Neural crest cell (in vitro differentiated cells): ENCODE measurements at places on chromosomes 13 and 19.

DNA sequence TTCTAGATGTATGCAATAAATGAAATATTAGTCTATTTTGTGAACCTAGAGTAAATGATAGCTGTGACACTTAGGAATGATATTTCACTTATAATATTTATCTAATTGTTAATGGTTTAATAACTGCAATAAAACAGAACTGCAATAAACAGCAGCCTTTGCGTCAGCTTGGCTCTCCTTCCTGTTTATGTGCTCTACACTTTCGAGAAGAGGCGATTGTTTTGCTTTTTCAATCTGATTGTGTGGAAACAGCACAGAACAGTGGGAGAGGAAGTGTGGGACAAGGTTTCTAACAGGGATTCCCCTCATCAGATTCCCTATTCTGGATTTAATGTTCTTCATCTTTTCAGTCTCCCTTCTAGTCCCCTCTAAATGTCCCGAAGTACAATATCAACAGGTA lies 17.3 kb upstream of the TRPC4 start:
- no peak overlapping the region for H3K4me3 ChIP-seq
- no peaks in the 10 kb centered on the region for H3K36me3 ChIP-seq
- no peak overlapping the region for H3K27ac ChIP-seq
- no peak for DNase-seq
- no peaks in the 10 kb centered on the region for H3K4me1 ChIP-seq

DNA sequence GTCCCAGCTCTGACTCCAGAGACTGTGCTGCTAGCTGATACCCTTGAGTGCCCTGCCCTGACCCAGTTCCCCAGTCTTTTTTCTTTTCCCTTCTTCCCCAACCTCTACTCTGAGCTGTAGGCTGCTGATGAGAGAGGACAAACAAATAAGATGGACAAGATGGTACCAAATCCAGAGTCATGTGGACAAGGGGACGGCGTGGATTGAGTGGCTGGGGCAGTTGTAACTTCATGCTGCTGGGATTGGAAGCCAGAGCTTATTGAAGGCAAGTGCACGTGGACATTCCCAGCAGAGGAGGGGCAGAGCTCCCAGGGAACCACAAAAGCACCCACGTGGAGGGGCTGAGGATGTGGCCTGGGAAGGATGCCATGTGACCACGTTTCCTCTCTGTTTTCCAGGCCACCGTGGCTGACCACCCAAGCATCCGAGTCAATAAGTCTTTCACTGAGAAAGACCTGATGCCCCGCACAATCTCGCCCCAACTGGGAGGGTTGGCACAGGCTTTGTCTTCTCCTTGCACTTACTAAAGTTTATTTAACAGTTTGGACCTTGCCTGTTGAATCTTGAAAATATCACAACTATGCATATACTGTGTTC lies 323.3 kb upstream of the ZNF507 start:
- H3K4me3 ChIP-seq: no peak overlapping the region
- no peak overlapping the region for H3K27ac ChIP-seq
- H3K36me3 ChIP-seq: peaks cover 4% of the 10 kb centered on the region
- no peak for DNase-seq
- peaks cover 12% of the 10 kb centered on the region for H3K4me1 ChIP-seq

DNA sequence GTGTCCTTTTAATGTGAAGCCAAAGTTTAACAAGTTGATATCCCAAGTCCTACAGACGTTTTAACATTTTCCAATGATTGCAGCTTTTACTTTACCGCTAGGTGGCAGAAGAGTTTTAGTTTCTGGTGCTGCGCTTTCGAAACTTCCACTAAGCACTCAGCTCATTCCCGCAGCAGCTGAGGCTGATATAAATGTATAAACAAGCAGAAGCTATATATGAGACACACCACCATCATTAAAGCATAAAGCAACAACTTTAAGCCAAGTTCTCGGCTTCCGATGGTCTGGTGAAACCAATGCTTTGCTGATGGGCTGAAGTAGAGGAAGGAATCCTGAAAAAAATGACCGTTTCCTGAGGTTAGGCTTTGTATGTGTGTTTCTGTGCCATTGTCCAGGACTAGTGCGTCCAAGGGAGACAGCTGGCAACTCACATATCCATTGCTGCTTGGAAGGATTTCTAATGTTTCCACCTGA lies 753.9 kb downstream of the OLFM4 start:
- no peaks in the 10 kb centered on the region for H3K36me3 ChIP-seq
- peaks cover 13% of the 10 kb centered on the region for H3K4me1 ChIP-seq
- no peaks in the 10 kb centered on the region for H3K27me3 ChIP-seq
- peak overlapping the region; percentile 83 for H3K4me3 ChIP-seq

- H3K27me3 ChIP-seq: peaks cover 22% of the 10 kb centered on the region
- no peaks in the 10 kb centered on the region for H3K4me1 ChIP-seq
- DNase-seq: no peak
- H3K4me3 ChIP-seq: no peak overlapping the region
- H3K27ac ChIP-seq: no peak overlapping the region
- H3K36me3 ChIP-seq: no peaks in the 10 kb centered on the region
These were observed 5.5 kb upstream of the TYROBP start for GRCh38 chr19:35913589-35913988.

DNA sequence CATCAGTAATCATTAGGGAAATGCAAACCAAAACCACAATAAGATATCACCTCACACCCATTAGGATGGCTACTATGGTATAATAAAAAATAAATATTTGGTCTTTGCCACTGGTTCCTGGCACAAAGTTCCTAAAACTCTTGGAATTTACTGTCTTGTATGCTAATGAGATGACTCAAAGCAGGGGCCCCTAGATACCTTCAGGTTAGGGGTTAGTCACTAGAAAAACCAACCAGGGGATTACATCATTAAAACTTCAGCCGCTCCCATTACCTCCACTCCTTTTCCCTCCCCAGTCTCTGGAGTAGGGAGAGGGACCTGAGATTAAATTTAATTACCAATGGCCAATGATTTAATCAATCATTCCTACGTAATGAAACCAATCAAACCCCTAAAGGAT lies 49.6 kb downstream of the THSD1 start:
- H3K4me1 ChIP-seq: no peaks in the 10 kb centered on the region
- DNase-seq: no peak
- H3K36me3 ChIP-seq: no peaks in the 10 kb centered on the region
- H3K27me3 ChIP-seq: no peaks in the 10 kb centered on the region

DNA sequence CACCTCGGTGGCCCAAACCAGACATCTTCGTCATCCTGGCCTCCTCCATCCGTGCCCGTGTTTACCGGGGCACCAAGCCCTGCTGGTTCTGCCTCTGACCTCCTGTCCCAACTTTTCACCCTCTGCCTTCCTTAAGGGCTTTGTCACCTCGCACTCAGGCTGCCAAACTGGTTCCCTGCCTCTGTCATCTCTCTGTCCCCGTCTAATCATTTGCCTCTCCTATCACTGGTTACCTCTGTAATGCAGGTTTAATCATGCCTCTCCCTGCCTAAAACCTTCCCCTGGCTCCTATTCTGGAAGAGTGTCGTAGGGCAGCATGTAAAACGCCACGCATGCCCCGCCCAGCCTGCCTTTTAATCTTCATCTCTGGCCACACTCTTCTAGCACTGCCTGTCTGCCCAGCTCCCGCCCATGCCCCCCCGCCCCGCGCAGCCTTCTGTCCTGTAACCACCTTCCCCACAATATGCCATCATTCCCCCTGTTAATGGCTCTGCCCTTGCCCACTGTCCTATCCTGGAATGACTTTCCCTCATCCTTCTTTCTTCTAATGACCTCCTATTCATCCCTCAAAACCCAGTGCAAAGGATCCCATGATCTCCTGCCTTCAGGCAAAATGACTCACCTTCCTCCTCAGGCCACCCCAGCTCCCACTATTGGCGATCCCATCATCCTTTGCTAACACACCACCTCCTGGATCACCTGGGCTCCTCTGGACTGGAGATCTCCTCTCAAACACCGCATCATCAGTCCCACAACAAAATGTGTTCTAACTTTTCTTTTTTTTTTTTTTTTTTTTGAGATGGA lies 66.7 kb downstream of the PEX11G start:
- no peak overlapping the region for H3K27ac ChIP-seq
- H3K27me3 ChIP-seq: no peaks in the 10 kb centered on the region
- no peak overlapping the region for H3K4me3 ChIP-seq
- peaks cover 4% of the 10 kb centered on the region for H3K4me1 ChIP-seq

DNA sequence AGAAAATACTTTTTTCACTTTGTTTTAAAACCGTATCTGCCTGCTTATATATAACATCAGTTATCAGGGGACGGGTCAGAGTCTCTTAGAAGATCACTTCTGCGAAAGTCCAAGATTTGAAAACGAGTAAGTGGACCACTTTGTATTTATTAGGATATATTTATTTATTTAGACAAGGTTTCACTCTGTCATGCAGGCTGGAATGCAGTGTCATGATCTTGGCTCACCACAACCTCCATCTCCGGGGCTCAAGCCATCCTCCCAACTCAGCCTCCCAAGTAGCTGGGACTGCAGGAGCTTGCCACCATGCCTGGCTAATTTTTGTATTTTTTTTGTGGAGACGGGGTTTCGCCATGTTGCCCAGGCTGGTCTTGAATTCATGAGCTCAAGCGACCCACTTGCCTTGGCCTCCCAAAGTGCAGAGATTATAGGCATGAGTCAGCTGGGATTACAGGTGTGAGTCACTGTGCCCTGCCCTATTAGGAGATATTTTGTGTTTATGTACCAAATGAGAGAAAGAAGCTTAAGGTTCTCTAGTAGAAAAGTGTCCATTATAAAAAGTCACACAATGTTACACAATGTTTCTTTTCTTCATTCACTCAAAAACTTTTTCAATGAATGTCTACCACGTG lies 39.5 kb downstream of the RASL11A start:
- peaks cover 12% of the 10 kb centered on the region for H3K27me3 ChIP-seq
- H3K4me1 ChIP-seq: peaks cover 10% of the 10 kb centered on the region
- H3K4me3 ChIP-seq: no peak overlapping the region
- H3K36me3 ChIP-seq: no peaks in the 10 kb centered on the region
- DNase-seq: no peak

DNA sequence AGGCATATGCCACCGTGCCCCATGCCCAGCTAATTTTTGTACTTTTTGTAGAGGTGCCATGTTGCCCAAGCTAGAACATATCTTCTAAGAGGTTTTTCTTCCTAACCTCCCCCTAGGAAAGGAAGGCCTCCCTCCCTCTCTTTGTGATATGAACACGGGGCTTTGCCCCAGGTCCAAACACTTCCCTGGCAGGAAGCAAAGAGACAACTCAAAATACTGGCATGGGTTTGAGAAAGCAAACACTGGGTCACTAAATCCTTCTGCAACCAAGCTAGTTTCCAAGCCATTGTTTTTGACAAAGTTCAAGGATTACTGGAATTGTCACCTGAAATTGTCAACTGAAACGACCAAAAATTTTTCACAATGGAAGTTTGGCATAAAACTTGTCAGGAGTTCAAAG lies 8.8 kb downstream of the CC2D1A start:
- DNase-seq: no peak
- H3K36me3 ChIP-seq: peaks cover 5% of the 10 kb centered on the region
- H3K27ac ChIP-seq: no peak overlapping the region
- no peaks in the 10 kb centered on the region for H3K27me3 ChIP-seq

GRCh38 chr13:110413016-110413675 lies 106.1 kb downstream of the COL4A2 start:
- no peak overlapping the region for H3K27ac ChIP-seq
- no peaks in the 10 kb centered on the region for H3K27me3 ChIP-seq
- DNase-seq: no peak
- peaks cover 9% of the 10 kb centered on the region for H3K36me3 ChIP-seq

DNA sequence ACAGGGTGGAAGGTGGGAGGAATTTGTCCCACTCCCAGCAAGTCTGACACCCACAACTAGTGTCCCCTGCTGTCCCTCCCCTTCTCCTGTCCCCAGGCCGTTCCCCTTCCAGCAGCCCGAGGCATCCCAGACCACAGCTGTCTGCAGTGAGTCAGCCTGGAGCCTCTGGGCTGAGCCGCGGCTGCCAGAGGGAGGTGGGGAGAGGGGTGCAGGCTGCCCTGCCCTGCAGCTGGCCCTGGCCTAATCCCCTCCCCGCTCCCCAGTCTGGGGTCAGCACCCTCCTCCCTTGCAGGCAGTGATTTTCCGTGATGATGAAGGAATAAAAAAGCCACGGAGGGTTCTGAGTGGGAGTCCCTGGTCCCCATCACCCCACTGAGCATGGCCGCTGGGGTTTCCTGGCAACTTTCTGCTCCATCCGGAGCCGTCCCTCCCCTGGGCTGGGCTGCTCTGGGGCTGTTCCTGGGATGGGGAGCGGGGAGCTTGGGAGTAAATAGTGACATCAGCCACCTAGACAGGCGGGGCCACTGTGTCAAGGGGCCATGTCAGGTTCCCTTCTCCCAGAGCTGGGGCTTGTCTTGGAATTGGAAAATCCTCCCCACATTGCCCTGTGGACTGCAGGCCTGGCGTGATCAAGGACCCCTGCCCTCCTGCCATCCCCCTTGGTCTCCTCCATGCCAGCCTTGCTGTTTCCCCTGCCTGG lies 16.8 kb downstream of the SPC24 start:
- H3K4me1 ChIP-seq: peaks cover 33% of the 10 kb centered on the region
- peaks cover 23% of the 10 kb centered on the region for H3K27me3 ChIP-seq
- no peak for DNase-seq
- H3K27ac ChIP-seq: peak overlapping the region; percentile 57
- H3K4me3 ChIP-seq: peak overlapping the region; percentile 76

DNA sequence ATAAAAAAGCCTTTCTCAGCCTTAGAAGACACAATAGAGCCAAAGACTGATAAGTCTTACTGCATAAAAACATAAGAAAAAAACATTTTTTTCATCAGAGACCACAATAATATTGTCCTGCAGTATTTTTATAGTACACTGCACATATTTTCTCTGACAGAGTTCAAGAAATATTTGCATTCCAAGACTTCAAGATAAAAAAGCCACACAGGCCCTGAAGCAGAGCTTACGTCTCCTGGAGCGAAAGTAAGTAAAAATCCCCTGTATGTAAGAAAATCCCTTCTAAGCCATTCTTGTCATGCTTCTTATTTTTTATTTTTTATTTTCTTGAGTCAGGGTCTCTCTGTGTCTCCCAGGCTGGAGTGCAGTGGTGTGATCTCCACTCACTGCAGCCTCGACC lies 755.9 kb downstream of the LIG4 start:
- no peak overlapping the region for H3K27ac ChIP-seq
- H3K4me1 ChIP-seq: peaks cover 6% of the 10 kb centered on the region
- H3K4me3 ChIP-seq: no peak overlapping the region
- DNase-seq: no peak
- H3K36me3 ChIP-seq: no peaks in the 10 kb centered on the region

GRCh38 chr13:81540777-81541176 lies 1199.9 kb upstream of the SPRY2 start:
- H3K36me3 ChIP-seq: peaks cover 4% of the 10 kb centered on the region
- H3K4me3 ChIP-seq: no peak overlapping the region
- H3K27ac ChIP-seq: no peak overlapping the region
- no peaks in the 10 kb centered on the region for H3K4me1 ChIP-seq

DNA sequence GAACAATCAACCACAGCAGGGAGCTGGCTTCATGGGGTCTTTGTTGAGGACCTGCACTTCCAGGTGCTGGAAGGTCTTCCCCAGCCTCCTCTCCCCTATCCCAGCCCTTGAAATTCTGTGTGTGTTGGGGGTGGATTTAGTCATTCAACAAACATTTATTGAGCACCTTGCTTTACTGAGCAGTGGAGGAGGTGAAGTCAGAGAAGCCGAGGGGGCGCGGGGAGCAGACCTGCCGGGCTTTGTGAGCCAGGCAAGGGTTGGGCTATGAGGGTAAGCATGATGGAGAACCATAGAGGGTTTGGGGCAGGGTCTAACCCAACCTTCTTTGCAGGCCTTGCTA lies 3.5 kb upstream of the C19orf85 start:
- H3K27me3 ChIP-seq: peaks cover 6% of the 10 kb centered on the region
- peaks cover under 1% of the 10 kb centered on the region for H3K4me1 ChIP-seq
- H3K27ac ChIP-seq: no peak overlapping the region
- DNase-seq: no peak
- H3K36me3 ChIP-seq: no peaks in the 10 kb centered on the region
